ENCODE measurements at places on chromosomes 16 and 17.
A peak's percentile ranks its signal among the peaks of the same experiment; 100 is the strongest.

DNA sequence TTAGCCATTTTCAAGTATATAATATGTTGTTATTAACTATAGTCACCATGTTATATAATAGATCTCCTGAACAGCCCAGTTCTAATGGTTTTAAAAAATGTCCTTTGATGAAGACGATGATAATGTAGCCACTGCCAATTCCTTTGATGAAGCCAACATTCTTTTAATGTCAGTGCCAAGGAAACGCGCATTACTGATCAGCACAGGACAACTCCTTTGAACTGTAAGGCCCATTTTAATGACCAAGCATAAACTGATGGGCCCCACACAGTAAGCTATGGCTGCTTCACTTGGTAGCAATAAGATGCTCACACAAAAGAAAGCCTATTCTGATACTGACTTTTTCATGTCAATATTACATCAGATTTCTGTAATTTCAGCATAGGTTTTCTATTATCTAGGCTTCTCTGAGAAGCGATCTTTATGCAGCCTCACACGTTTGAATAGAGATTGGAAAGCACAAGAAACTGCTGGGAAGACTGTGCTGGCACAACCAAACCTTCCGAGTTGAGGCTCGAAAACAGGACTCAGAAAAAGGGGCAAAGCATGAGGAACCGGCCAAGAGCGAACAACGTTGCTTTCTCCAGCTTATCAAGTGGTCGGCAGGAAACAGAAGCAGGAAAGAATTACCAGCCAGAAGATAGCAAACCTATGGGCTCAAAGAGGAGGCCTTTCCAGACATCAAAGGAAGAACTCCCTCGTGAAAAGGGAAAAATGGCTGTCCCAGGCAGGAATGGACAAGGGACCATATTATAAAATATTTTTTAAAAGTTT, 19.4 kb downstream of the ERN1 start:
- no peak for DNase-seq

- no peak for DNase-seq
Observed at GRCh38 chr16:7057458-7057857, 275.2 kb upstream of the RBFOX1 start.

DNA sequence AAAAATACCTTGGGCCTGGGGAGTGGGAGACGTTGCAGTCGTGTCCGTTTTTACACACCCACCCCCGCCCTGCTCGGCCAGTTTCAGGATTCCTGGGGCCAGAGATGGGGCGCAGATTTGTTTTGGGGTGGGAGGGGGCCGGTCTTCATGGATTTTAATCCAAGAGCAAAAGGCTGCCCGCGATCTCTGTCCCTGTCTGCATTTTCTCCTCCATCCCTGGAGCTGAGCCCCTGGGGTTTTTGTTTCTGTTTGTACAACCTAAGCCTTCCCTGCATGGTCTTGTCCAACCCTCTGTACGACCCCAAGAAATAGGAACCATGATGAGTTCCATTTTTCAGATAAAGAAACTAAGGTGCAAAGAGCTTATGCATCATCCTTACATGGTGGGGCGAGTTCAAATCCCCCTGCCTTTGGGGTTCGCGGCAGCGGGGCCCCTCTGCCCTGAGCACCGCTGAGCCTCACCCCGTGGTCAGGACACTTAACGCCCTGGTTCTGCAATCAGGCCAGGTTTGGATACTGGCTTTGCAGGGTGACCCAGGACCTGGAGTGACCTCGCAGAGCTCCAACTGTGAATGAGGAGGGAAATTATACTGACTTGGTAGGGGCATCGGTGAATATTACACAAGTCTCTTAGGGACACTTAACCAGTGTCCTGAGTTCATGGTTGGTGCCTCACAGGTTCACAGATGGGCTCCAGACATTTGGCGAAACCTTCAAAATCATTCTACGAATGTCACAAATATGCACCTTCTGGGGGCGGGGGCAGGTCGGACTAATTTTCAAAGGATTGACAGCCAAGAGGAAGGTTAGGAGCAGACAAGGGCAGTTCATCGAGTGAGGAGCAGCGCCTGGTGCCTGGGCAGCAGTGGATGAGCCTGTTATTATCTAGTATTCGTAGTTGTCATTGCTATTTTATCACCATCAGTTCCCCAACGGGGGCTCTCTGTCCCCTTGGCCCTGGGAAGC, 4.1 kb upstream of the FOXF1 start:
- DNase-seq: no peak

DNA sequence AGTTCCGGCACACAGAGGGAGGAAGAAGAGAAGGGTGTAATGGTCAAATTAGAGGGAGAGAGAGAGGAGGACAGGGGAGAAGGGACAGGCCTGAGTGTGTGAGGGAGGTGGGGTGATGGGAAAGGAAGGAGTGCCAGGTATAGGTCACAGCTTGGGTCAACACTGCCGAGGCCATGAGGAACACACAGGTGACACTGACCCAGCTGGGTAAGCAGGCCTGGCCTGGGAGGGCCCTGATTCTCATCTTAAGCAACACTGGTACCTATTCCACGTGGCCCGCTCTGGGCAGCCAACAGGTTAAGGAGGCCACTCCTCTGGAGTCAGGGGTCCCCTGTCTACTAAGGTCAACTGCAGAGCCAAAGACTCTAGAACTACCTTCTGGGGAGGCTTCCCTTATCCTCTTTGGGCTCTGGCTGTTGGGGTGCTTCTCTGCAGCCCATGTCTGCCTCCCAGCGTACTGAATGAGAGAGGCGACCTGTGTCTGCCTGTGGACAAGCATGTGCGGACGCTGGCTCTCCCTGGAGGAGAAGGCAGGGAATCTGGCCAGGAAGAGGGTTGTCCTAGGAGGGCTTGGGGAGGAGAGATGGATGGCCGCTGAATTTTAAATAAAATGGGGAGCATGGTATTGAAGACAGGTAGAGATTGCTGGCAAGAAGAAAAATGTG, 57.6 kb downstream of the RGS9 start:
- no peak for DNase-seq

DNA sequence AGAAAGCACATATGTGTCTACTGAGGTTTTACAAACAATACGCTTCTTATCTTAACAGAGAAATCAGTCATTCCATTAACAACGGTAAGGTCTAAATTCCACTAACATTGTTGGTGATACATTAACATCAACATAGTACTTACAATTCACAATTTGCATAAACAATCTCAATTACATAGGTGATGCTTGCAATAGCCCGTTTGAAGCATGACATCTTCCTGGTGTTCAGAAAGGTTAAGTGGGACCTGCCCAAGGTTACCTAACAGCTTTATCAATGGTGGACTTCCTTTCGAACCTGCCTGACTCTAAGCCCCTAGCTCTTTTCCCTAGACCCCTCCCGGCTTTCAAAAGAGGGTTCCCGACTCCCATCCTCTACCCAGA, 699 bp downstream of the FAM222B start:
- DNase-seq: no peak

GRCh38 chr17:82475458-82475857, 16.9 kb downstream of the NARF start:
- DNase-seq: no peak

- no peak for DNase-seq
Observed at GRCh38 chr16:16095646-16096045, 127.6 kb downstream of the ABCC6 start.

DNA sequence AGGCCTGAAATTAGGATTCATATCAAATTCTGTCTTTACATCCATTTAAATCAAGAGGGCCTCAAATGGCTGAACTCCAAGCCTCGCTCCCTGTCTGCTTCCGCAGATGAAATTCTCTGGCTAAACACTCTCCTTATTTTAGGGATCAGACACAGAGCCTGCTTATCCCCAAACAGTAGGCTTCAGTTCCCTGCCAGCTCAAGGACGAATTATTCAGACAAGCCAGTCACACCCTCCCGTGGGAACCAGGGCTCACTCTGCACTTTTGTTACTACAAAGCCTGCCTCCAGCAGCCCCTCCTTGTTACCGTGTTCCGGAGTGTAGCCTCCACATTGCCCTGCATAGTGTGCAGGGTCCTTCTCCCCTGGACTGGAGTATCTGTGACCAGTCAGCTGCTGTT, 46.6 kb upstream of the LCMT1 start:
- no peak for DNase-seq

- no peak for DNase-seq
Observed at GRCh38 chr16:85129876-85130704, 17.8 kb upstream of the CIBAR2 start.

DNA sequence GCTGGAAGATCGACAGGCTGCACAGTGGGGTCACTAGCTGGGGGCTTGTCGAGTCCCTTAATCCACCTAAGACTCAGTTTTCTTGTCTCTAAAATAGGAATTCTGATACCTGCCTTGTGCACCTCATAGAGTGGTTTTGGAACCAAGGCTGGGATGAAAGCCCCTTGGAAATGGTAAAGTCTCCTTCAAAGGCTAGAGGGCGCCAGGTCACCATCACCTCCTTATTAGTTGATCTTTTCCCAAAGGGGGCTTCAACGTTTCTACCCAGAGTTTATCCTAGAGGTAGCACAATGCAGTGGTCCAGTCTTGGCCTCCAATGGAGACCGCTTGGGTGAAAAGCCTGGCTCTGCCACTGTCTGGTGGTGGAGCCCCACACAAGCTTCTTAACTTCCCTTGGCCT, 158.2 kb downstream of the AIPL1 start:
- DNase-seq: no peak

GRCh38 chr16:31487071-31487719, 4.3 kb downstream of the SLC5A2 start:
- DNase-seq: no peak

DNA sequence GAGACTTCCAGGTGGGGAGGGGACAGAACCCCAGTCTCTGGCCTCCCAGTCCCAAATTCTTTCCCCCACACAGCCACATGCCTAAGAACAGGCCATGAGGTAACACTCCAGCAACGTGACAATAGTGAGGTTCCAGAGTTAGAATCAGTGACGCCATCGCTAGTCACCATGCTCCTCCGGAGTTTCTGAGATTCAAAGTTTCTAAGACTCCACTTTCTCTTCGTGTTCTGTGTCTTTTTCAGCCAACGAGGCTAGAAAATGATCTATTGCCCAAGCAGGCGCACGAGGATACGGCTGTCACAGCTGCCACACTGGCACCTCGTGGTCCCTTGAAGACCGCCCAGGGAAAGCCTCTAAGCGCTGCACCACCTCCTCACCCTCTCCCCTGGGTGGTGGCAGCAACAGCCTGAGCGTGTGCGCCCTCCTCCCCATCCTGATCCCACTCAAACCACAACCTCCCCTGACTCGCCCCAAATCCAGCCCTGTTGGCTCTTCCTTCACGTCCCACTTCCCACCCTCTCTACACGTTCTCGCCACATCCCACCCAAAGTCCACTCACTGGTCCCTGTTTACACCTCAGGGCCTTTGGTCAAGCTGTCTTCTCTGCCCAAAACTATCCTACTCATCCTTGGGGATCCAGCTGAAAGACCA, 1.0 kb downstream of the MCRIP1 start:
- no peak for DNase-seq

- DNase-seq: no peak
Observed at GRCh38 chr16:11342021-11342855, 3.0 kb upstream of the RMI2 start.

- peak; percentile 61 for DNase-seq
Observed at GRCh38 chr16:89722392-89723278, 1.3 kb downstream of the ZNF276 start.

- DNase-seq: peak; percentile 45
Observed at GRCh38 chr16:30570636-30571444, 674 bp downstream of the ZNF688 start.

DNA sequence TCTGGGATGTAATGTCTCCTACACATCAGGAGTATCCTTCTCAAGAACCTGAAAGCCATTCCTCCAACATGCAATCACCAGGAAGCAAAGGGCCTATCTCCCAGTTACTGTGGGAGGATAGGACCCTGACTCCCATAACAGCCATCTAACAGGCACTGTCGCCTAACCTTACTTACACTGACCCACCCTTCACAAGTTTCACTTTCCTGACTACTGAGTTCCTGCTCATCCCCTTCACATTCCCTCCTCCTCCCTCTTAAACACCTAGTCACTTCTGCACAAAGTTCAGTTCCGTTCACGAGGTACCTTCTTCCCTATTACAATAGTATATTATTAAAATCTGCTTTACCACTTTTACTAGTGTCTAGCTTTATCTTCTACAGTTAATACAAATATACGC, 1.3 kb downstream of the C17orf67 start:
- no peak for DNase-seq

DNA sequence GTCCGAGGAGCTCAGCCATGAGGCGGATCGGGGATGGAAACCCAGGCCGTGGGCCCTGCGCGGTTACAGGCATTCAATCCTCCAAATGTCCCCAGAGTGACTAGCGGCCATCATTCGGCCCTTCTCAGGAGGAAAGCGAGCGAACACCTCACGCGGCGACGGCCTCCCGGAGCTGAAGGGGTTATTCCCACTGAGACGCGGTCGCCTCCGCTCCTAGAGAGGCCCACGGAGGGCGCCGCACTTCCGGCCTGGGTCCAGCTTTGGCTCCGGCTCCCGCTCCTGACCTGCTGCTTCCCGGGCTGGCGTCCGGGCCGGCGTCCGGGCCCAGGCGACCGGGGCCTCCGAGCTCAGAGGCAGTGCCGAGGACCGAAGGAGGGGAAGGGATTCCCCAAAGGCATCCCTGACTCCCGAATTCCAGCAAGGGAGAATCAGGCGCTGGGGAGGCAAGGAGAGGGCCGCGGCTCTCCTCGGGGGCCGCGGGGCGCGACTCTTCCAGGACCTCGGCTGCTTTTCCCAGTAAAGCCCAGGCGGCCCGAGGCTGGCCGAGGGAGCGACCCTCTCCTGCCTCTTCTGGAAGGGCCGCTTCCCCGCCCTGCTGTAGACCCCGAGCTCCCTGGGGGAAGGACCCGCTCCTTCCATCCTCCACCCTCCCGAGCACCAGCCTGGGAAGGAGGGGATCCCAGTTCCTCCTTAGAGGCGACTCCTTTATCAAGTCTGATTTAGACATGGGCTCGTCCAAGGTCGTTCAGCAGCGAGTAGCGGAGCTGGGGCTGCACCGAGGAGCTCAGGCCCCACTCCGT, 18.6 kb upstream of the ZNF629 start:
- peak; percentile 68 for DNase-seq

- peak; percentile 40 for DNase-seq
Observed at GRCh38 chr16:28863929-28864793, 518 bp downstream of the SH2B1 start.

- DNase-seq: no peak
Observed at GRCh38 chr16:15996432-15997109, 47.2 kb downstream of the ABCC1 start.

DNA sequence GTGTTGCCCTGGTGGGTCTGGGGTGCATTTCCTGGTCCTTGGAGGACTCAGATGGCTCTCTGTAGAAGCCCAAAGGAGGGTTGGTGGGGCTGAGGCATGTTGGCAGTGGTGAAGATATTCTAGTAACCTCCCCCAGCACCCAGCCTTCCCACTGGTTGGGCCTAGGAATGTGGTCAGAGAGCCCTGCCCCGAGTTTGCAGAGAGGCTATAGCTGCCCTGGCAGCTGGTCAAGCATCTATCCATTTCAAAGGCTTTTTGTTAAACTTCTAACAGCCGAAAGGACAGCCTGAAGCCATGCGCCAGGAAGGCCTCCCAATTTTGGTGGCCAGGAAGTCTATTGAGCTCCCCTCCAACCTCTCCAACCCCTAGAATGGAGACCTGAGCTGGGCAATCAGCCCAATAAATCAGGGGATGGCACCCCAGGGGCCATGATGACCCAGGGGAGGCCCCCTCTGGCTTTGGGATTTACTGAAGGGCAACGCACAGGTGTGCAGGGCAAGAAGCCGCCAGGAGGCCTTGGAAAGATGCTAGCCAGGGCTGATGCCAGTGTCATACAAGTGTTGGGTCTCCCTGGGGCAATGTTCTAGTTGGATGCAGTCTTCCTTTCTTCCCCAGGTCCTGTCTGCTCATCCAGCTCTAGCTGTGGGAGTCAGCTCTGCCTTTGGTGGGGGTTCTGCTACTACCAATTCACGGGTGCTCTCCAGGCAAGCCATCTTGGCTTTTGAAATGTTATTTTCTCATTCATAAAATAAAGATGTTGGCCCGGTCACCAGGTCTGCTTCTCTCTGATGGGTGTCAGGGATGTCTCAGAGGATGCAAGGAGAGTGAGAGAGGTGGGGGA, 30.9 kb upstream of the AXIN2 start:
- DNase-seq: no peak
